ENCODE measurements at places on chromosomes 3 and 15.

DNA sequence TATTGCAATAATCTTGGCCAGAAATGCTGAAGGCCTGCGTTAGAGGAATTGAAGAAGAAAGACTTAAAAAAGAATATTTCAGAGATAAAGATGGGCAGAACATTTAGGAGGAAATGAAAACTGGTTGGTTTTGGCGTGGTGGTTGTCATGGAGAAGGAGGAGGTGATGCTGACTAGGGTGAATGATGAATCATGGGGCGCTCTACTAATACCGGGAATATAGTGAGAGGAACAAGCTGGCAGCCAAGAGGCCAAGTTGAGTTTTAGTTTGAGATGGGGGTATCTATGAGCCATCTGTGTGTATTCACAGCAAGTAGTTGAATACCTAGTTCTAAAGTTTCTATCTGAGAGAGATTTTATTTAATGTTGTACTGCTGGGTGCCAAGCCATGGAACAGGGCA, 6.8 kb upstream of the GAP43 start:
- DNase-seq, result no peak

GRCh38 chr15:26095710-26096330, 232.7 kb upstream of the ATP10A start:
- no peak for DNase-seq

DNA sequence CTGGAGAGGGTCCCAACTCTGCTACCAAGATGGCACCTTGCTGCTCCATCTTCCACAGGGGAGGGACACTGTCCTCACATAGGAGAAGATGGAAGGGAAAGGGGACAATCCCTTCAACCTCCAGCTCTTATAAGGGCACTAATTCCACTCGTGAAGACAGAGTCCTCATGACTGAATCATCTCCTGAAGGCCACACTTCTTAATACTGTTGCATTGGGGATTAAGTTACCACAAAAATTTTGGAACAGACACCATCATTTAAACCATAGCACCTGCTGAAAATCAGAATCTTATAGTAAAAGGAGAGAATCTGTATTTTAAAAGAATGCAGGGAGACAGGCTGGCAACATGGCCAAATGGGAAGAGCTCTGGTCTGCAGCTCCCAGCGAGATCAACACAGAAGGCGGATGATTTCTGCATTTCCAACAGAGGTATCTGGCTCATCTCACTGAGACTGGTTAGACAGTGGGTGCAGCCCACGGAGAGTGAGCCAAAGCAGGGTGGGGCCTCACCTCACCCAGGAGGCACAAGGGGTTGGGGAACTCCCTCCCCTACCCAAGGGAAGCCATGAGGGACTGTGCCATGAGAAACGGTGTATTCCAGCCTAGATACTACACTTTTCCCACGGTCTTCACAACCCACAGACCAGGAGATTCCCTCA, 69.4 kb upstream of the LIPC start:
- no peak for DNase-seq

DNA sequence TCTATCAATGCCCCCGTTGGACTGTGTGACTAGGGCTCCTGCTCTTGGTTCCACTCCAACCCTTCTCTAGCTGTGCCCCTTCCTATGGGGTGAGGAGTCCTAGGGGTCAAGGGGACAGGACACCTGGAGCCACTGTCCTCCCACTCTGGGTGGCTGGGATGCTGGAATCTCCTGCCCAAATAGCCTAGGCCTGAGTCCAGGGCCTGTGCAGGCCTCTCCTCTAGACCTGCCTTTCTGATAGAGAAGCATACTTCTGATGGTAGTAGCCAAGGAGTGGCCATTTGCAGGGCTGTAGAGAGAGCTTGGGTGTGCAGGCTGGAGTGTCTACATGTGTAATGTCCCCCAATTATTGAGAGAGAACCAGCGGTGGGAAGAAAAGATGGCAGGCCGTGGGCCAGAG, 54.2 kb downstream of the ITGA11 start:
- DNase-seq, result no peak

DNA sequence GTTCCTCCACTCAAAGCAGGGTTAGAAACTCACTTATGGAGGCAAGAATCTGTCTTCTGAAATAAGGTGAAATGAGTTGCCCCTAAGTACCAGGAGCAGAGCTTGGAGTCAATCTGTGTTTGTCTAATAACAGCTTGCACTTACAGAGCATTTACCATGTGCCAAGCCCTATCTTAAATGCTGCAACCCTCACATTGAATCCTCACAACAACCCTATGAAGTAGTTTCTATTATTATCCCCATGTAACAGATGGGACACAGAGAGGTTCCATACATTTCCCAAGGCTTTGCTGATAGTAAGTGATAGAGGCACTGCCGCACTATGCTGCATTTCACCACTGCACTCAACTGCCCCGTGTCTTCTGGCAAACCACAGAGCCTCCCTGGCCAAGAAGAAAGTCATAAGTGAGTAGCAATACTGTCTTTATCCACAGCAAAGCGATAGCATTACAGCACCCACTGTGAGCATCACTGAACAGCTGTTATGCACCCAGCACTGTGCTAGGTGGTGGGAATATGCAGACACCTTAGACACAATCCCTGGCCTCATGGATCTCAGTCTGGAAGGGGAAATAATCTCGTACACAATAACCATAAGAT, 141.5 kb downstream of the SSR3 start:
- no peak for DNase-seq

DNA sequence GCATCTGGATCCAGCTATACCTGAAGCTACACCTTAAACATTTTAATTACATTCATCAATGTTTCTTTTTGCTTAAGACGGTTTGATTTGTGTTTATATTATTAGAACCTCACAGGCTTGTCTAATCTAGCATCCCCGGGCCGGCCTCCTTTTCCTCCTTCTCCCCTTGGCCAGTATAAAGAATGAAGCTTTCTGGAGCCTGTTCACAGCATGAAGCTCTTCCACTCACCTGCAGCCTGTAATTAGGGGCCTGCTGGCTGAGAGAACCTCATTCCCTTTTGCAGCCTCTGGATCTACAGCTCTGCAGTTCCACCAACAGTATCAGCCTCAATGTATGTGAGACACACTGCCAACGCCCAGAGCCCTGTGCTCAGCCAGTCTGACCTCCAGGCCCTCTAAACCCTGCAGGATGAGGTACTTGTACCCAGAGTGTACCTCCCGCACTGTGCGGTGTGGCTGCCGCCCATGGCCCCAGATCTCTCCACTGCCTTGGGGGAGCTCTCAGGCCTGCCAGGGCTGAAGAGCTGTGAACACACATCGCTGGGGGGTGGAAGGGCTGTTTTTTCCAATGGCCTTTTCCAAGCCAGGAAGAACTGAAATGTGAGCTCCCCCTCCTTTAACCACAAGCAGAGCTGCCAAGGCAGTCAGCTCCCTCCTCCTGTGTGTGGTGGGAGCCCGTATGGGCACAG, 114.7 kb upstream of the ALDH1A3 start:
- DNase-seq, result no peak

GRCh38 chr15:26073430-26074333, 210.6 kb upstream of the ATP10A start:
- no peak for DNase-seq

DNA sequence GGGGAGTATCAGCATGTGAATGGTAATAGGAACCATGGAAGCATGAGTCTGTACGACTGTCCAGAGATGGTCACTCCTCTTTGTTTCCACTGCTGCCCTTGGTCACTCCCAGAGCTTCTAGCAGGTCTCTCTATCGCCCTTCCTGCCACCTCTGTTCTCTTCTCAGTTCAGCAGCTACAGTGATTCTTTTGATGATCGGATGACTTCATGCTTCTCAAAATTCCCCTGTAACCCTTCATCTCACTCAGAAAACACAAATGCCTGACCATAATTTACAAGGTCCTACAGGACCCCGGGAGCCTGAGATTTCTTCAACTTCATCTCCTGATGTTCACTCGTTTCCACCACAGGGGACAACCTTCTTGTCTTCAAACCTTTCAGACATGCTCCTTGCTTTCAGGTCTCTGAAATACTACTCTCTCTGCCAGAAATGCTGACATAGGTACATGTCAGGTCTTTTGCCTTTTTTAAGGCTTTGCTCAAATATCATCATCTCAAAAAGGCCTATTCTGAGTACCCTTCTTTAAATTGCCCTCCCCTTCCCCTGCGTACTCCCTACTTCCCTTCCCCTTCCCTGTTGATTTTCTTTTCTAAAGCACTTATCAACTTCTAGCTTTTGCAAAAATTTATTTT, 42.1 kb upstream of the BHLHE40 start:
- DNase-seq, result no peak

DNA sequence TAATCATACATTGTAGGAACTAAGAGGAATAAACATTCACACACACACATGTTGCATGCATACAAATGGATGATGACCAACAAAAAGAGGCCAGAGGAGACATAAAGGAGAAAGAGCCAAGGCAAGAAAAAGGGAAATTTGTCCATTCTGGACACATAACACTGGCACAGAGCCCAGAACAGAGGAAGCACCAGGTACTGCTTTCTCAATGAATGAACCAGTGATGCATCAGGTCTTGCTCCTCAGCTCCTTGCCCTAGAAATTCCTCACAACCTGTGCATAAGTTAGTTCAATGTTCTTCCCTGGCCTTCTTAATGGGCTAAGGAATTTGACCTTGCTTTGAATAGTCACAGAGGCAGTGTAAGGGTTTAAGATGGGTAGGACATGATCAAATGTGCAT, 270.3 kb downstream of the ERC2 start:
- no peak for DNase-seq

DNA sequence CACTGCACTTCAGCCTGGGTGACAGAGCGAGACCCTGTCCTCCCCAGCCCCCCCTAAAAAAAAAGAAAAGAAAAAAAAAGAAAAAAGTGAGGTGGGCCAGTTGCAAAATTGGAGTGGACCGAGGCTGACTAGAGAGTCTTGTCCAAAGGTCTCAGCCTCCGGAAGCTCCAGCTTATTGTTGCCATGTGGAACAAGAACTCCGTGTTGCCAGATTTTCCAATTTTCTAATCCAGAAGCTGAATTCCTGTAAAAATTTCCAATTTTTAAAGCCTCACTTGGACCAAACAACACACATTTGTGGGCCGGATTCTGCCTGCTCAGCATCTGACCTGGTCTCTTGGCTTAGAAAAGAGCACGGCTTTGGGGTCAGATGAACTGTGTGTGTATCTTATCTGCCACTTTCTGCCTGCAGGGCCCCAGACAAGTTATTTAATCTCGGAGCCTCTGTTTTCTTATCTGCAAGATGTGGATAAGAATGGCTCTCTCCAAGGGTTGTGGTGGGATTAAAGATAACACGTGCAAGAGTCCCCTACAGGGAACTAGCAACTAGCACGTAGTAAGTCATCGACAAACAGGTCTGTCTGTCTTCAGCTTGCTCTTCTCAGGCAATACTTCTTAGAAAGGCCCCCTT, 73.7 kb upstream of the TLE3 start:
- no peak for DNase-seq

DNA sequence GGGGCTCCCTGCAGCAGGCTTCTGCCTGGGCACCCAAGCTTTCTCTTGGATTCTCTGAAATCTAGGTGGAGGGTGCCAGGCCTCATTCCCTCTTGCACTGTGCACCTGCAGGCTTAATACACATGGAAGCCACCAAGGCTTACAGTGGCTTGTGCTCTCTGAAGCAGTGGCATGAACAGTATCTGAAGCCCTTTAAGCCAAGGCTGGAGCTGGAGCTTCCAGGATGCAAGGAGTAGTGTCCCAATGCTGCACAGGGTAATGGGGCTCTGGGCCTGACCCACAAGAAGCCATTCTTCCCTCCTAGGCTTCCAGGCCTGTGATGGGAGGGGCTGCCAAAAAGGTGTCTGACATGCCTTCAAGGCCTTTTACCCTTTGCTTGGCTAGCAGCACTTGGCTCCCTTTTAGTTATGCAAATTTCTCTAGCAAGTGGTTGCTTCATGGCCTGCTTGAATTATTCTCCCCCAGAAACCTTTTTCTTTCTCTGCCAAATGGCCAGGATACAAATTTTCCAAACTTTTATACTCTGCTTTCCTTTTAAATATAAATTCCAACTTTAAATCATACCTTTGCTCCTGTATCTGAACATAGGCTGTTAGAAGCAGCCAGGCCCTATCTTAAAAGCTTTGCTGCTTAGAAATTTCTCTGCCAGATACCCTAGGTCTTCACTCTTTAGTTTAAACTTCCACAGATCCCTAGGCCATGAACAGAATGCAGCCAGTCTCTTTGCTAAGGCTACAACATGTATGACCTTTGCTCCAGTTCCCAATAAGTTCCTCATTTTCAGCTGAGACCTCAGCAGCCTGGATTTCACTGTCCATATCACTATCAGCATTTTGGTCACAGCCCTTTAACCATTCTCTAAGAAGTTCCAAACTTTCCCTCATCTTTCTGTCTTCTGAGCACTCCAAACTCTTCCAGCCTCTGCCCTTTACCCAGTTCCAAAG, 201.1 kb upstream of the LRRFIP2 start:
- DNase-seq, result no peak

- no peak for DNase-seq
Measured at GRCh38 chr3:152266221-152266995, 2.3 kb upstream of the MBNL1 start.

- DNase-seq, result no peak
Measured at GRCh38 chr3:104273046-104273649, 1093.6 kb upstream of the ALCAM start.

- DNase-seq, result no peak
Measured at GRCh38 chr3:132236701-132237651, 80.2 kb upstream of the ACP3 start.

- DNase-seq, result no peak
Measured at GRCh38 chr15:43346305-43346704, 15.9 kb upstream of the LCMT2 start.

- no peak for DNase-seq
Measured at GRCh38 chr3:38731522-38731921, 82.0 kb upstream of the SCN5A start.

DNA sequence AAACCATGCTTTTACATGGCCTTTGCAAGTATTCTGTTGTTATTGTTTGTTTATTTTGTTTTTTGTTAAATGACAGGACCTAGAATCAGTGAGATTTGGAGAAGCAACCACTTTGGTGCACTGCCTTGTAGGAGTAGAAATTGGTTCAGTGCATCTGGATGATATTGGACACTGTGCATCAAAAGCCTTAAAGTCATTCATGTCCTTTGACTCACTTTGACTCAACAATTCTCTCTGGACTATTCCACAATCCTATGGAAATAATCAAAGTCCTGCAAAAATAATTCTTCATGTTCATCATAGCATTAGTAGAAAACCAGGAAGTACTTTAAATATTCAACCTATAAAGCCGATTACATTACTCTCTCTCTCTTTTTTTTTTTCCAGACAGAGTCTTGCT, 224.8 kb downstream of the ABHD5 start:
- no peak for DNase-seq

DNA sequence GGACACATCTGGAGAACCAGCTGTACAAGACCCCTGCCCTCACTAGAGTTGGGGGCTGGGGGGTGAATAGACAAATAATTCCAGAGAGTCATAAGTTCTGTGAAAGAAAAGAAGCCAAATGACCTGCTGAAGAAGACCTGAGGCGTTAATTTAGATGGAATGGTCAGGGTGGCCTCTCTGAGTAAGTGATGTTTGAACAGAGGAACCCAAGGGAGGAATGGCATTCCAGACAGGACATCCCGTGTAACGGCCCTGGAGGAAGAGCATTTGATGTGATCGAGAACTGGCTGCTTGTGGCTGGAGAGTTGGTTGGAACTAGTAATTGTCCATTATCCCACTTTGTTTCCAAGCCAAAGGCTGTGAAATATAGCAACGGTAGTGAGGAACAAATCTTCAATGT, 1.7 kb downstream of the NR2C2 start:
- DNase-seq, result no peak

- no peak for DNase-seq
Measured at GRCh38 chr3:165617134-165617533, 220.1 kb downstream of the BCHE start.
